ENCODE measurements at places on chromosomes 7 and 10.

DNA sequence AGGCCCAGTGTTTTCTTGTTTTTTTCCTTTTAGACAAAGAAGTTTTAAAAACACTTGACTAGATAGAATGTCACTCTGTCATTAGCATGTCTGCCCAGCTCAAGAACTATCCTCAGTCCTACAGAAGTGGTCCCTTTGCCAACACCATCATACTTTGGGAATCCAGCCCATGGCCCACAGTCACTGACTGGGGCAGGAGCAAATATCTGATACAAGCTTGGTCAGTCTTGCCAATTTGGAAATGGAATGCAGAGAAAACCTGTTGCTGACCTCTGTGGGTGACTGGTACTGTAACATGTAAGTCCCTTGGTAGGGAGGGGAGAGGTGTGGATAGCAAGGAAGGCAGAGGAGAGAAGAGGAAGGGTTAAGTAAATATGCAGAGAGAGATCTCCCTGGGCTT, 47.8 kb downstream of the IPMK start:
- DNase-seq: no peak

GRCh38 chr10:132737390-132738048, 48.4 kb downstream of the NKX6-2 start:
- DNase-seq: no peak

GRCh38 chr10:35200487-35200886, 73.8 kb downstream of the CREM start:
- no peak for DNase-seq

DNA sequence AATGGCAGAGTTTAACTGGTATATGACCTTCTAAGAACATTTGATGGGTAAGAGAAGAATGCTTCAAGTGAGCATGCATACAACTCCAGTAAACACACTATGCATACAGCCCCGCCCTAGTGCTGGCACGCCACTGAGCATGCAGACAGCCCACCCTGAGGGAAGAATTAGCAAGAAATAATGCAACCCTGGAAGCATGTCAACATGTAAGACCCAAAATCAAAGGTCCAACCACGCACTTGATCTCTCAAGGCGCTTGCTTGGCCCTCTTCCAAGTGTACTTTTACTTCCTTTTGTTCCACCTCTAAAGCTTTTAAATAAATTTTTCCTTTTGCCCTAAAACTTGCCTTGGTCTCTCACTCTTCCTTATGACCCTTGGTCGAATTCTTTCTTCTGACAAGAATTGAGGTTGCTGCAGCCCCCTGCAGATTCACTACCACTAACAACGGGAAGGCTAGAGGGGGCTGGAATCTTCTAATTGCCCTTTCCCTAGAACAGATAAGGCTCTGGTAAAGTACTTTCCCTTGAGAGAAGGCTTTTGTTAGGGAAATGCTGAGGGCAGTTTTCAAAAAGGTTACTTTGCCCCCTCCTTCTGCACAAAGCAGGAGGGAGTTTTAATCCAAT, 3.4 kb downstream of the FAM24B start:
- DNase-seq: no peak

- DNase-seq: no peak
Observed at GRCh38 chr10:7028809-7029166, 382.0 kb downstream of the SFMBT2 start.

GRCh38 chr10:29962166-29962850, 97.1 kb downstream of the JCAD start:
- no peak for DNase-seq
